ENCODE measurements at places on chromosomes 3 and 15.

GRCh38 chr15:66614951-66615760, 49.4 kb upstream of the LCTL start:
- DNase-seq = no peak

DNA sequence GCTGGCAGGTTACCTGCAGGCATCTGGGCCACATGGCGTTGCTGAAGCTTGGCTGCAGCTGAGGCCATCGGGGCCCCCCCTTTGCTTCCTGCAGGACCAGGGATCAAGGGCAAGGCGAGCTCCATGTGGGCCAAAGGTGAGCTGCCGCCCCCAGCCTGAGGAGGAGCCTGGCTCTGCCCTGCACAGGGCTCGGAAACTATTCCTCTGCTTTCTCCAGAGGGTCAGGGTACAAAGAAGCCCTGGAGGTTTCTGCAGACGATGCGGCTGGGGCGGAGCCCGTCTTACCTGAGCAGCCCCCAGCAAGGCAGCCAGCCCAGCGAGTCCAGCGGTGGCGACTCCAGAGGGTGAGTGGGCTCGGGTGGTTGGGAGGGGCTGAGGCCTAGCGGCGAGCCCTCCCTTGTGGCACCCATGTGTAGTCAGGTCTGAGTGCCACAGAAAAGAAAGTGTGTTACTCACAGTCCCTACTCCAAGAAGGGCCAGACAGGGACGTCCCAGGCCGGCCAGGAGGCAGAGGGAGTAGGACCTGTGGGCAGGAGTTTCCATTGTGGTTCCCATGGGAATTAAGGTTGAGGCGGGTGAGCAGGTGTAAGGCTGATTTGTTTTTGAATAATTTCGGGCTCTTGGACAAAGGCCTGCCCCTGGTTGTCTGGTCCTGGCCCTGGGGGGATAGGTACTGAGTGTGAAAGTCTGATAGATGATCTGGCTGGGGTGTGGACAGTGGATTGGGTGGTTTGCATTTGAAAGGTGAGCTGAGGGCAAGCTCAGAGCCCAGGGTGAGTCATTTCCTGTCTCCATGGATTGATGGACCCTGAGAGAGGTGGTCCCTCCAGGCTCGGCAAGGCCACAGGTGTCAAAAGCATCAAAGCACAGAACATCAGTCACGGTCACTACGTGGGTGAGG, 25.4 kb downstream of the CFAP100 start:
- no peak for DNase-seq

GRCh38 chr3:101065962-101066361, 72.7 kb upstream of the ABI3BP start:
- peak; percentile 92 for DNase-seq

GRCh38 chr3:804211-804610, 288.6 kb upstream of the CNTN6 start:
- no peak for DNase-seq

DNA sequence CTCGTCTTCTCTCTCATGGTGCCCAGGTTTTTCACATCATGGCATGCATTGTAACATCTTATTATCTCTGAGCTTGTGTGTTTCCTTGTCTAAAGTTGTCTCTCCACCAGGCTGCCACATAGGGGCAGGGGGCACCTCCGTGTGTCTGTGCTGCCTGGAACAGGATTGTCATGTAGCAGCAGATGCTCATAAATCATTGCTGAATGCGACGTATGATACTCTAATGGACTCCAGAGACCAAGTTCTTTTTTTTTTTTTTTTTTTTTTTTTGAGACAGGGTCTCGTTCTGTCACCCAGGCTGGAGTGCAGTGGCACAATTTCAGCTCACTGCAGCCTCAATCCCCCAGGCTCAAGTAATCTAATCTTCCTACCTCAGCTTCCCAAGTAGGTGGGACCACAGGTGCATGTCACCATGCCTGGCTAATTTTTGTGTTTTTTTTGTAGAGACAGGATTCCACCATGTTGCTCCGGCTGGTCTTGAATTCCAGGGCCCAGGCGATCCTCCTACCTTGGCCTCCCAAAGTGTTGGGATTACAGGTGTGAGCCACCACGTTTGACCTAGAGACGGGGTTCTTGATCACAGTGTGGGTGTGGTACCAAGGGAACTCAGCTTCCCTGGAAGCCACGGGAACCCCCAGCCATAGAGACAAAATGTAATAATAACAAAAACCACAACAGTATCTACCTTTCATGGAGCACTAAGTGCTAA, 4.7 kb upstream of the DNASE1L3 start:
- no peak for DNase-seq

- DNase-seq = no peak
Observed at GRCh38 chr15:39623529-39623931, 42.7 kb downstream of the THBS1 start.

DNA sequence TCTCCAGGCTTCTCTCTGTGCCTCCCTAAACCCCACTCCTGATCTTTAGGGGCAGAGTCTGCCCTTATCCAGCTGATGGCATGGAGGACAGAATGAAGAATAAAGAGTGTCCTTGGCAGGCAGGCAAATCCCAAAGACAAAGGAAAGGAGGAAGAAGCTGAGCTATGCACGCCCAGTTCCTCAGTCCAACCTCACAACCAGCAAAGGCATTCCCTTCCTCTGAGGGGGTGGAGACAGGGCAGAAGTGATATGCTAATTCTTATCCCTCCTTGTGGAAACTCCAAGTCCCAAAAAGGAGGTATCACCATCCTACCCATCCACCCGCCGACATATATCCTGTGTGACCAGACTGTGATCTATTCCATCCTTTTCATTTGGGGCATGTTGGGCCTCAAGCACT, 10.5 kb upstream of the CCDC54 start:
- DNase-seq = peak; percentile 36

All from fibroblast of skin of scalp (primary cell).